ENCODE measurements at places on chromosomes 1 and 21.
A peak's percentile ranks its signal among the peaks of the same experiment; 100 is the strongest.

DNA sequence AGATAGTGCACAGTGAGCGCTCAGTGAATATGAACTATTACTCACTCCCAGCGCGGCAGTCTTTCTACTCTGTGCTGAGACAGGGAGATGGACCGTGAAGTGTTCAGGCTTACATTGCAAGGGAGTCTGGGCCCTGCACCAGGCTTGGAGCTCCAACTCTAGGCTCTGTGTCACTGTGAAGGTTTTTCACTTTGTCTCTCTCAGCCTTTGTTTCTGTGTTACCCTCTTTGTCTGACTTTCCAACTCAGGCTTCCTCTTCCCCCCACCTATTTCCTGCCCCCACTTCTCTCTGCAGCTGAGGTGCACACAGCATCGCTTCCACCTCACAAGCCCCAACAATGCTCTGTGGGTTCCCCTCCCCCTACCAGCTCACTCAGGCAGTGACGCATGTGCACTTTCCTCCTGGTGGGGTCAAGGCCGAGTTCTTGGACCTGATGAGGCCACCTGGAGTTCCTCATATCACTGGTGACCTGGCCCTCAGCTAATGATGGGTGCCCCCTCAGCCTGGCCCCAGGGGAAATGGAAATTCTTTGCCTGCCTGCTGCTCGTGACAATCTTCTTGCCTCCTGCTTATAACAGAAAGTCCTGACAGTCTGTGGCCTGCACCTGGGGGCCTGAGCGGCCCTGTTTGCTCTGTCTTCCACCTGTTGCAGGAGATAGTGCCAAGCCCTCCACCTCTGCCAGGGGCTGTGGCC is 1.1 kb upstream of the LCK start:
- peak; percentile 31 for DNase-seq

GRCh38 chr21:38766987-38767722 is 38.6 kb upstream of the ETS2 start:
- DNase-seq = no peak

GRCh38 chr1:219555031-219555692 is 57.7 kb downstream of the ZC3H11B start:
- no peak for DNase-seq

DNA sequence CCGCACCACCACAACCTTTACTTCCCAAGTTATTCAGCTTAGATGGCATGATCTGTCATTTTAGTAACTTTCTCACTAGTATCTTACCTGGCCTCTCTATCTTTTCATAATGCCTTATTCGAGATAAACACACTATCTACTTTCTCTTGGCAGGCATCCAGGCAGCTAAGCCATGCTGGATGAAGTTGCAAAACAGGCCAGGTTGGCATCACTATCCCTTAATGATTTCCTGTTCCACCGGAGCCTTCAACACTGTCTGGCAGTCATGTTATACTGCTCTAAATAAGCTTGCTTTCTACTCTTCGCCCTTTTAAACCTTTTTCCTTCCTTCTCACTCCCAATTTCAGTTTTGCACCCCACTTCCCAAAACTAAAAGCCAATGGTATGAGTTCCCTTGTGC is 12.0 kb upstream of the KCNH1 start:
- no peak for DNase-seq

- no peak for DNase-seq
Measured at GRCh38 chr1:8015036-8015808, 10.9 kb downstream of the ERRFI1 start.

- DNase-seq = no peak
Measured at GRCh38 chr1:221823149-221823548, 81.3 kb upstream of the DUSP10 start.

DNA sequence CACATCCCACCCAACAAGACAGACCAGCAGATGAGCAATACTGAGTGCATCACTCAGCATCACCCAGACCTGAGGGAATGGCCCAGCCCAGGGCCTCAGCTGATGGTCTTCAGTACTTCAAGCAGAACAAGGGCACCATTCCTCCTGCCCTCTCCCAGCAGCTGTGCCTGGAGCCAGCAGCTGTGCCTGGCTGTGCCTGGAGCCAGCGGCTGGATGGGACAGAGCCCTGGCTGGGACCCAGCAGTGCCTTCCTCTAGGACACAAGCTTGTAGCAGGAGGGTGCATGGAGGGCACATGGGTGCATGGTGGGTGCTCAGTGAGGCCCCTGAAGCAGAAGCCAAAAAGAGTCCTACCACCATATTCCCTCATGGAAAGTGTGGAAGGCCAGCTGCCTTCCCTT is 583.8 kb downstream of the NPHP4 start:
- no peak for DNase-seq

DNA sequence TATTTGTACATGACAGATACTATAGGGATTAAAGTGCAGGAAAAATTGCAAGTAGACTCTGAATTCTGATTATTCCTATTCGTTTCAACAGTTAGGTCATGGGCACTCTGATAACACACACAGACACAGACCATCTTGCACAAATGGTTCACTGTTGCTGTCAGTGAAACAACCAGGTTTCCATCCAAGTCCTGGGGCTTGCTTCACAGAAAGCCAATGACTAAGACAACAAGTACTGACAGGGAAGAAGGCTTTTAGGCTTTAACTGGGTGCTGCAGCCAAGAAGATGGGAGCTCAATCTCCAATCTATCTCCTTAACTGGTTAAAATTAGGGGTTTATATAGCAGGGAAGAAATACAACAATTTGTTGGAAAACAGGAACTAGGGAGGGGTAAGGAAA is 57.6 kb downstream of the RIMS3 start:
- DNase-seq = no peak

DNA sequence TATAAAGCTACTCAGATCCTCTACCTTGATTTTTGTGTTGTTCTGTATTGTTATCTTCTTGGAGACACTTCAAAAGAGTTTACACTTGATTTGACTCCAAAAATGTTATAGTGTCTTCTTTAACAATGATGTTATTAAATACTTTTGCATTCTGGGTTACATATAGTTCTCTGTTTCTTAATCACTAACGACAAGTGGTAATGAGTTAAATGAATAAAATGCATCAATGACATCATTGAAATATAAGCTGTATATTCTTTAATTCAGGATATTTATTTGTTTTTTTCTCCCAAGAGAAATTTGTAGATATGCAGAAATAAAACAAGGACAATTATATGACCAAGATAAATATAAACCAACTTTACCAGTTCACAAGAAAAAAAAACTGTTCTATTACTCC is 7.2 kb upstream of the CFHR5 start:
- DNase-seq = no peak

DNA sequence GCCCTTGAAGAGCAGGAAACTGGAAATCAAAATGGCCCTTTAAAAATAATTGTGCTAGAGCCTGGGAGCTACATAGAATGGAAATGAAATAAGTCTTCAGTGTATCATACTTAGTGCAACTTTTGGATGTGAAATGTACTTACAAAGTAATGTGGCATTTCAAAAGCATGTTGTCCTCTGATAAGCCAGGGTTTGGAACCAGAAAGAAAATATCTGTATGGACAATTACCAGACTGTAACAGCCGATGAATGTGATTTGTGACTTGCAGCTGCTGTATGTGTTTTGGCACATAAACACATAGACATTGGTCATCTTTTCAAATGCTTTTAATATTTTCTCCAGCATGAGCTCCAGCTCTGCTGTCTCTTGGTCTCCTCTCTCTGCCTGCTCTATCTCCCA is 546.4 kb downstream of the OMA1 start:
- DNase-seq = no peak

- no peak for DNase-seq
Measured at GRCh38 chr1:76314730-76315129, 240.2 kb downstream of the ST6GALNAC3 start.

GRCh38 chr21:42312626-42313104 is 2.5 kb downstream of the TFF3 start:
- no peak for DNase-seq

- DNase-seq = no peak
Measured at GRCh38 chr1:23634518-23634839, 57.1 kb upstream of the RPL11 start.

- DNase-seq = no peak
Measured at GRCh38 chr1:167118188-167118587, 24.3 kb downstream of the STYXL2 start.

DNA sequence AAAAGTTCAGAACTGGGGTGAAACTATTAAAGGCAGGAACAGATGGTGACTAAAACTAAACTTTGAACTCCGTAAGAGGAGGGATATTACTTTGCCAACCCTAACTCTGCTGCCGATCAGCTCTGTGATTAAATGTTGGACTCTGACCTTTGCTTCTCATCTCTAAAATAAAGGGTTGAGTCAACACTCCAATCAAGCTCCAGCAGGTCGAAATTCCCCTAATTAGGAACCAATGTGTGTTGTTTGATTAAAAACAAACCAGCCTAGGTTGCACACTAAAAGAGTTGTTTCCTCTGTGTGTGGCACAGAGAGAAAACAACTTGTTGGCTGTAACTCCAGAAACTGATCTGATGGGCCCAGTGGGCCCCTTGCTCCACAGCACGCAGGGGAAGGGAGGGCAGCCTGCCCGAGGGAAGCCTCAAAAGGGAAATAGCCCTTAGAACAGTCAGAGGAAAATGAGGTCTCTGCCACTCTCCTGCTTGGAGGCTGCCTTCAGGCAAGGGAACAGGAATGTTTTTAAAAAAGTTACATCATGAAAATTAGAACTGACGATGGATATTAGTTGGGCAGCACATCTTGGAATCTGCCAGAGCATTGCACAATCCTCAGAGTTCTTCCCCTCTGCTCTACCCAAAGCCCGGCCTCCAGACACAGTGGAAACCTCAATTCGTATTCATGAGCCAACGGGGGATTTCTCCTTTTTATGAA is 69.3 kb downstream of the KCTD3 start:
- peak; percentile 64 for DNase-seq

DNA sequence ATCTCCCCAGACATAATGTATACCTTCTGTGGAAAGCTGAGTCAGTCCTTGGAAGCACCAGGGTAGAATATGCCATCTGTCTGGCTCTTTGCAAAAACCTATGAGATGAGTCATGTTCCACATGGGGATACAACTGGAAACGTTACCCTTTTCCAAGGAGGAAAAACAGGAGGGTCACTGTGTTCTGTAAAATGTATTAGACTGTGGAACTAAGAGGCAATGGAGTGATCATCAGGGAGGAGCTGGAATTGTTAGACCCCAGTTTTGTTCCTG is 16.1 kb upstream of the PSMD4 start:
- no peak for DNase-seq

DNA sequence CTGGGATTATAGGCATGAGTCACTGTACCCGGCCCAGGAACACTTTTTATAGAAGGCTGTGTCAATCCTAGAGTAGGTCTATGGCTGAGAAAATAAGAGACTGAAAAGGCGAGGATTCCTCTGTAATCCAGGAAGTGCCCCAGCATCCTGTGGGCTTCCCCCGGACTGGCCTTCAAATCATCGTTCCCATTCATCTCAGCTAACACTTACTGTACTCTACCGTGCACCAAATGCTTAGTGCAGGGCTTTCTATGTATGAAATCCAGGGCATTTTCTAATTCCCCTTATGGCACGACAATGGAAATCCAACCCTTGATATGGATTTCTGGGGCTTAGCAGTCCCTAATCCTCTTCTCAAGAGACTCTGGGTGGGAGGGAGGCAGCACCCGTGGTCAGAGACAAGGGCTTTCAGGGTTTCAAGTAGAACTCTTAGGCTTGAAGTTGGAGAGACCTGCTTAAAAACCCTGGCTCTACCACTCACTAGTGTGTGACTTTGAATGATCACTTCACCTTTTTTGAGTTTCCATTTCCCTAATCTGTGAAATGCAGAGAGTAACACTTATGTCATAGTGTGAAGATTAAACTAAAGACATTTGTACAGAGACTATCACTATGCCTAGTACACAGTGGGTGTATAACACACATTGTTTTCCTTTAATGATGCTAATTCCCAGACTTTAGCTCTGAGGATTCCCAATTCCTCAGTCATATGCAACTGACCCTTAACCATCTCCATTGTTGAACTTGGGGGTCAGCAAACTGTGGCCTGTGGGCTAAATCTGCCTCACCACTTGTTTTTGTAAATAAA is 20.3 kb downstream of the MECR start:
- no peak for DNase-seq

- DNase-seq = no peak
Measured at GRCh38 chr1:56506951-56507491, 72.3 kb downstream of the PLPP3 start.

- DNase-seq = peak; percentile 99
Measured at GRCh38 chr1:109984456-109985246, at the start of gene AHCYL1. Gene AHCYL1 (plus strand): TSS chr1:109984765. CDS start chr1:109985053, 288 bp downstream.

DNA sequence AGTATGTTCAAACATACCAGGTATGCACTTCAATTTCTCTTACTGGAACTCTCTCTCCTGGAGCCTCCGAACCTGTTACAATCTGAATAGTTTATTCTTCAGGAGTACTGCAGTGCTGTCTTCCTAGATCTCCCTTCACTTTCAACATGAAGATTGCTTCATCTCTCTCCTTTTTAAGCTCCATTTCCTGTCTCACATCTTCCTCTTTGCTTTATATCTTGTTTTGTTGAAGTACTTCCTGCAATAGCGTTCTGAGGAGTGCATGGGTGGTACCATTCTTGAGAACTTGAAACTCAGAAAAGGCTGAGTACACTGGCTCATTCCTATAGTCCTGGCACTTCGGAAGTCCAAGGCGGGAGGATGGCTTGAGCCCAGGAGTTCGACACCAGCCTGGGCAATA is 15.7 kb upstream of the C1orf146 start:
- DNase-seq = no peak

- DNase-seq = no peak
Measured at GRCh38 chr1:11882814-11883538, 24.2 kb upstream of the NPPB start.

- DNase-seq = no peak
Measured at GRCh38 chr1:67043366-67043765, 10.6 kb downstream of the SLC35D1 start.

- DNase-seq = no peak
Measured at GRCh38 chr1:245304698-245305097, 149.9 kb downstream of the KIF26B start.

DNA sequence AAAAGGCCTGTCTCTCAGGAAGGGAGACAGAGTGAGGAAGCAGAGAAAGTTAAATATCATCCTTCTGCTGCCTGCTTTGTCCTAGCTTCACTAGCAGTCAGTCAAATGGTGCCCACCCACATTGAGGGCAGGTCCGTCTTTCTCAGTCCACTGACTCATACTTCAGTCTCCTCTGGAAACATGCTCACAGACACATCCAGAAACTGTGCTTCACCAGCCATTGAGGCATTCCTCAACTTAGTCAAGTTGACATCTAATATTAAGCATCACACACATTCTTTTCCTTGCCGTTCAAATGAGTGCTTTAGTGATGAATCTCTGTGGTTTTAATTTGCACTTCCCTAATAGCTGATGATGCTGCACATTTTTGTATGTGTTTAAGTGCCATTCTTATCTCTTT is 777.8 kb upstream of the PRMT6 start:
- DNase-seq = no peak

DNA sequence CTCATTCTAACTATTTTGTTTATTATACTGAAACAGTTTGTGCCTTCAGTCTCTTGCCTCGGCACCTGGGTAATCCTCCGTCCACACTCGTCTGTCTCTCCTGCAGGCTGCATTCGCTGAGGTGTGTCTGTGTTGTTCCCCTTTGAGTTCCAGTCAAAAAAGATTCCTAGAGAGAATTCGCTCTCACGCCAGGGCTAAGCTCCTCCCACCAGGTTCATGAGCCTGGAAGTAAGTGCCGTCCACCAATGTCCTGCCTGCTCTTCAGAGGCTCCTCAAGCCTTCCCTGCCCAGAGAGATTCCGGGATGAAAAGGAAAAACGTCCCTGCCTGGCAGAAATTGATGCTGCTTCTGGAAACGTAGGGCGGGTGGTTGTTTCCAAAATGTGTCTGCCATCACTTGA is 12.9 kb downstream of the KIAA2013 start:
- no peak for DNase-seq

All from tibial nerve (tissue), 4 donors.